ENCODE measurements at places on chromosomes 3 and 15. TPM values are rescaled to one million over a fixed set of nuclear protein-coding genes. Genes with fewer than 3 reads are reported as not detected.

- no peak overlapping the region for H3K4me3 ChIP-seq
- H3K36me3 ChIP-seq = no peaks in the 10 kb centered on the region
- DNase-seq = no peak
Measured at GRCh38 chr15:80709542-80709941, 14.4 kb downstream of the ABHD17C start.

DNA sequence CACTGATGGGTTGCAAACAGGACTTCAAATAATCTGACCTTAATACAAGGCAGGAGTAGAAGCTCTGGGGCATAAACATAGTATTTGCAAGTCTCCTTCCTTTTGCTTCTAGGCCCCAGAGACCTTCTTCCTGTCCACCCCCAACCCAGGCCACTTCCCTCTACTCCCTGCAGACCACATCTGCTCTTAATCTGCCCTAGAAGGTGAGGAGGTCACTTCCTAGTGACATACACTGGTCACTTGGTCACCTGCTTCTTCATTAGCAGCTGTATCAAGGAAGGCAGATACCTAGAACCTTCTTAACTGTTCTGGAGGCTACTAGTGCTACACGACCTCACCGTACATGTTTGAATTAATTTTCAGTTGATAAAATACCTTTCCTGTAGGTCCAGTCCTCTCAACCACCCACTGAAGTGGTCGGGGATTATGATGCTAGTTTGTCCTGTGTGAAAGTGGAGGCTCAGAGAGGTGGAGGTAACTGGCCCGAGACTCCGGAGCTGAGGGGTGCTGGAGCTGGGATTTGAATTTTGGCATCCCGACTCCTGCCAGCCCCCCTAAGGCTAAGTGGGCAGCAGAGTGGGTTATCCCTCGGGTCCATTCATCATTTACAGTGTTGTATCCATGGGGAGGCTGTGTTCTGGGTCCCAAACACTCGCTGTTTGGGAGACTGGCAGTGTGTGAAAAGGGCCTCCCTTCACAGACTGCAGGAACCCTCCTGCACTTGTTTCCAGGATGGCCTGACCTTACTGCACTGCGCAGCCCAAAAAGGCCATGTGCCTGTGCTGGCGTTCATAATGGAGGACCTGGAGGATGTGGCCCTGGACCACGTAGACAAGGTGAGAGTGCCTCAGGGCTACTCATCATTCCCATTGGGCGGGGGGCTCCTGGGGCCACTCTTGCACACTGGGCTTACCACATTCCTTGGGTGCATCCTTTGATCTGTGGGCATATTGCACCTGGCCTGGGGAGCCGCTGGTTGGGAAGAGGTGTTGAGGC lies 13.9 kb downstream of the ANKDD1A start:
- no peaks in the 10 kb centered on the region for H3K36me3 ChIP-seq
- no peak overlapping the region for H3K27ac ChIP-seq
- DNase-seq = no peak
- no peaks in the 10 kb centered on the region for H3K27me3 ChIP-seq
- no peak overlapping the region for H3K4me3 ChIP-seq

DNA sequence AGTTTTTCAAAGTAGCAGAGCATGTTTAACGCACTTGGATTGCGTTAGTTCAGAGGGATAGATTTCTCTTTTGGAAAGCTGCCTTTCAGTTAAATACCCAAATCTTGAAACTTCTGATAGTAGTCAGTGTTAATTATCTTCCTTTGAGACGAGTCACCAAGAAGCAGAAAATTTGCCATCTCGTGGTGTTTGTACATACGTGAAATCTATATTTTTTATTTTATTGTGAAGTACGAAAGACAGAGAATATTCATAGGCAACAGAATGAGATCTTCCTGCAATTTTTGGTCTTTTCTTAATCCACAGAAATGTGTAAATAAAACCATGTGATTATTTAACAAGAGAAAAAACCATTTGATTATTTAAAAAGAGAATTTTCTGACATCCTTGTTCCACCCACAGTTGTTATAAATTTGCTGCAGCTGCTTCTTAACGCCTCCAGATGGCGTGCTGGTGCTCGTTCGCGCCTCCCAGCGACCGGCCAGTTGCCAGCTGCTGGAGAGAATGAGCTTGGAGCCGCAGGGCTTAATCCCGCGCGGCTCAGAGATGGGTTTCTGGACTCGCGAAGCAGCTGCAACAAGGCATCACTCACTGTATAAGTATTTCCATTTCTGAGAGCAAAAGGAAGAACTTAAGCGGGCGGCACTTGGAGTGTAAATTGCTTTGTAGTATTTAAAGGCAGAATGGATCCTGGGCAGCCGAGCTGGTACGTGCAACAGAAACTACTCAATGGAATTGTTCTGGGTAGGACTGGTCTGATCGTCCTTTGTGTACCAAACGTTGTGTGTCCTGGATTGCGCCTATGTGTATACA lies 10.5 kb upstream of the SLITRK3 start:
- no peaks in the 10 kb centered on the region for H3K36me3 ChIP-seq
- peaks cover 31% of the 10 kb centered on the region for H3K27me3 ChIP-seq
- no peak overlapping the region for H3K27ac ChIP-seq
- peak; percentile 66 for DNase-seq

GRCh38 chr3:50354850-50355249 lies 4.2 kb downstream of the CYB561D2 start:
- peaks cover 86% of the 10 kb centered on the region for H3K4me1 ChIP-seq
- no peak overlapping the region for H3K4me3 ChIP-seq
- peaks cover 53% of the 10 kb centered on the region for H3K36me3 ChIP-seq

GRCh38 chr3:42755681-42756578 lies 17.1 kb downstream of the CCDC13 start:
- DNase-seq = no peak
- no peaks in the 10 kb centered on the region for H3K27me3 ChIP-seq
- H3K4me3 ChIP-seq = no peak overlapping the region
- H3K27ac ChIP-seq = no peak overlapping the region
- no peaks in the 10 kb centered on the region for H3K36me3 ChIP-seq

DNA sequence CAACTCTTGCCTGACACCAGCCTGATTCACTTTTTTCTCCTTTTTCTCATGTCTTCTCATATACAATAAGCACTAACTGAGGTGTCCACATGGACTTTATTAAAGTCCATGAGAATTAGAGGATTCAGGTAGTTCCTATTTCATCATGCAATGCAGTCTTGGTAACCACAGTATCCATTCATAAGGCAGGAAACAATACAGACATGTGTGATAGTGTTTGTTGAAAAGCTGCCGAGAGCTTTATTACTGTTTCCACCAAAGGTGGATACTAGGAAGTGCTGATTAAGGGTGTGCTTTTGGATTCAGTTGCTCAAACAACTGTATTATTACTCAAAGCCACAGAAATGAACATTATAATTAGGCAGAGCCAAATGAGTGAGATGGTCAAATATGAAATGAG lies 5.3 kb downstream of the CASR start:
- H3K4me3 ChIP-seq = no peak overlapping the region
- H3K27ac ChIP-seq = no peak overlapping the region
- peaks cover 69% of the 10 kb centered on the region for H3K27me3 ChIP-seq
- no peak for DNase-seq
- no peaks in the 10 kb centered on the region for H3K36me3 ChIP-seq

DNA sequence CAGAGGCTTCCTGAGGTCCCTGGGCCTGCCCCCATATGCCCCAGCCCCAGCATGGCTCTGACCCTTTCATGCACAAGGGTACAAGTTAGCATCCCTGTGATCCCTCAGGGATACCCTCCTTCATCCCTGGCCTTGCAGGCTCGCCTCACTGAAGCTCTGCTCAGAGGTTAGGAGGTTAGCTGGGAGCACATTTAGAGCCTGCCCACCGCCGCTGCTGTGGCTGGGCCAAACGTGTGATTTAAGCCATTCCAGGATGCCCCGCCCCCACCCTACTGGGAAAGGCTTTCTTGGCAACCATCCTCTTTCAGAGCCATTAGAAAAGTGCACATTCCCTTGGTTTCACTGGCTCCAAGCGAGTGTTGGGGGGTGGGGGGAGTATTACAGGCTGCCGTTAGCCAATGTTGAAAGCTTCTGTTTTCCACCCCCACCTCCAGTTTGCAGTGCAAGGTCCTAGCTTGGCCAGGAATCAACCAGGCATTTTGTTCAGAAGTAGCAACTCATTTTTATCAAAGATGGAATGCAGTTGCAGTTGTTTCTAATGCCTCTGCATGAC lies 6.3 kb upstream of the HES1 start:
- no peak overlapping the region for H3K27ac ChIP-seq
- peak; percentile 22 for DNase-seq
- peaks cover 39% of the 10 kb centered on the region for H3K4me1 ChIP-seq

DNA sequence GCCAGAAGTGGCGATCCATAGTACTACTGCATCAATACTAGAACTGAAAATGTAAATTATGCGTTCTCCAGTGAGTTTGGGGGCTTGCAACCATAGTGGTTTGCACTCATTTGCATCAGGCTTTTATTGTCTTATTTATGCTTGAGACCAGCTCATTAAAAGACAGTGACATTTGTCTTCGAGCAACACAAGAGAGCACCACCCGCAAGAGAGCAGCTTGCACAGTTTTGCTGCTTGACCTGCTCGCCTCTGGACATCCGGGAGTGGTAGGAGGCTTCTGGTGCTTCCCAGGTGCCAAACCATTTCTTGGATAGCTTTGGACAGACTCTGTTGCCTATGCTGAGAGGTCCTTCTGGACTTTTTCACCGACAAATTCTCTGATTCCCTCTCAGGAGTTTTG lies 294.6 kb downstream of the MEX3B start:
- peaks cover 25% of the 10 kb centered on the region for H3K27me3 ChIP-seq
- H3K36me3 ChIP-seq = no peaks in the 10 kb centered on the region
- H3K4me1 ChIP-seq = peaks cover 33% of the 10 kb centered on the region
- DNase-seq = no peak
- no peak overlapping the region for H3K4me3 ChIP-seq
- no peak overlapping the region for H3K27ac ChIP-seq

DNA sequence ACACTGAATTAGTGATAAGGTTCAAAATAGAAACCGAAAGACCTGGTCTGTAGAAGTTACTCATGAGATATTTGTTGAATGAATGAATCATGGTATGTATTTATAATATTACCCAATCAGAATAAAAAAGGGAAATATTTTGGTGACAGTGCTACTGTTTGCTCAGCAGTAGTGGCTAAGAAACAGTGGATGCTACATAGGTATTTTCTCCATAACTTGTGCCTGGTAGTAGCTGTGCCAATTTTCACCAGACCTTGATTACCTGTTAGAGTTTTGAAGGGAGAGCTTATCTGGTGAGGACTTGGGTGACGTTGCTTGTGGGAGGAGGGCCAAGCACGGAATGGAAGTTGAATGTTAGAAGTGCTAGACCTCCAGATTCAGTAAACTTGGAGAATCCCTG lies 14.3 kb downstream of the LIMD1 start:
- peaks cover 100% of the 10 kb centered on the region for H3K4me1 ChIP-seq
- H3K4me3 ChIP-seq = no peak overlapping the region
- H3K27ac ChIP-seq = peak overlapping the region; percentile 93
- H3K36me3 ChIP-seq = peaks cover 8% of the 10 kb centered on the region
- no peaks in the 10 kb centered on the region for H3K27me3 ChIP-seq

- H3K4me3 ChIP-seq = peak overlapping the region; percentile 47
- no peaks in the 10 kb centered on the region for H3K36me3 ChIP-seq
- DNase-seq = no peak
- peak overlapping the region; percentile 99 for H3K27ac ChIP-seq
- peaks cover 100% of the 10 kb centered on the region for H3K4me1 ChIP-seq
Measured at GRCh38 chr3:152279479-152279878, 10.8 kb downstream of the MBNL1 start.

GRCh38 chr3:75395580-75396315 lies 268.4 kb upstream of the FRG2C start:
- peaks cover 21% of the 10 kb centered on the region for H3K4me1 ChIP-seq
- peak overlapping the region; percentile 39 for H3K4me3 ChIP-seq
- H3K27me3 ChIP-seq = peaks cover 14% of the 10 kb centered on the region
- H3K36me3 ChIP-seq = no peaks in the 10 kb centered on the region
- H3K27ac ChIP-seq = no peak overlapping the region

DNA sequence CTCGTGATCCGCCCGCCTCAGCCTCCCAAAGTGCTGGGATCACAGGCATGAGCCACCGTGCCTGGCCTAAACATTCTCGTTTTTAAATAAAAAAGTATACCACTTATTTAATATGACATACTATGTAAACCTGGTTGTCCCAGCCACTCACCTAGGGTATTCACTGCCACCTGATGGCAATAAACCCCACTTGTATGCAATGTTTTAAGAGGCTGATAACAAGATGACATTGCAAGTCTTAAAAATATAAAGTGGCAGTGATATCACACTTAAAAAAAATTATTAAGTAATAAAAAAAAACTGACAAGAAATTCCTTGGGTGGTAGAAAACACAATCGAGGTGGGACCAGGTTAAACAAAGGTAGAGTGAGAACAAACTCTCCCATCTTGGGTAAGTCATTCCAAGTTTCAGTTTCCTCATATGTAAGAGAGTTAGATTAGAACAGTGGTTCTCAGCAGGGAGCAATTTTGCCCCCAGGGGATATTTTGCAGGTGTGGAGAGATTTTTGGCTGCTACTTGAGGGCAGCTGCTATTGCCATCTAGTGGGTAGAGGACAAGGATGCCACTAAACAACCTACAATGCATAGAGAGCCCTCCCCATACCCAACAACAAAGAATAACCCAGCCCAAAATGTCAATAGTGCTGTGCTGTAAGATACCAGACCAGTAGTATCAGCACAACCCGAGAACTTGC lies 14.5 kb downstream of the ARF4 start:
- H3K36me3 ChIP-seq = peaks cover 56% of the 10 kb centered on the region
- H3K27ac ChIP-seq = no peak overlapping the region
- H3K4me1 ChIP-seq = peaks cover 53% of the 10 kb centered on the region
- H3K27me3 ChIP-seq = no peaks in the 10 kb centered on the region
- no peak overlapping the region for H3K4me3 ChIP-seq

DNA sequence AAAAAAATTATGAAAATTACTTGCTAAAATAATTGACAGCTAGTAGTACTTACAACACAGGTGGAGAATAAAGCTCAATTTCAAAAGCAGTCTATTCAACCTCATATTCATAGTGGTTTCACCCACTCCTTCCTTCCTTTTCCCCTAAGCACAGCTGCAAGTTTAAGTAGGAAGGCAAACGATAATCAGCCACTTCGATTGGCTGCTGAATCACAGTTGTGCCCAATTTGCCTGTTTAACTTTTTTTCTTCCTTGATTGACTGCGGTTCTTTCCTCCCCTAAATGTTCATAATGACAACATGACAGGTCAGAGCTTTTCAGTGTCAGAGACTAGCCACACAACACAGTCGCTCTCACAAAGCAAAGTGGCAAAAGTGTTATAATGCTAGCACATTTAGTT lies 468.0 kb upstream of the GBE1 start:
- H3K27me3 ChIP-seq = no peaks in the 10 kb centered on the region
- H3K4me3 ChIP-seq = peak overlapping the region; percentile 33

GRCh38 chr3:100264242-100264641 lies 3.5 kb downstream of the TBC1D23 start:
- no peaks in the 10 kb centered on the region for H3K27me3 ChIP-seq
- no peak for DNase-seq

GRCh38 chr3:184307915-184308314 lies 6.5 kb upstream of the EIF4G1 start:
- H3K4me3 ChIP-seq = no peak overlapping the region
- no peaks in the 10 kb centered on the region for H3K4me1 ChIP-seq
- H3K27me3 ChIP-seq = no peaks in the 10 kb centered on the region
- no peak for DNase-seq
- H3K36me3 ChIP-seq = peaks cover 64% of the 10 kb centered on the region

CBLB gene
- 46.7 TPM for total RNA-seq

DNAJA4 gene
- total RNA-seq = 115 TPM

CRTC3 gene
- total RNA-seq = 24.1 TPM

GABRR3 gene
- not detected for total RNA-seq

NTRK3 gene
- 1.6 TPM for total RNA-seq

SERPINI2 gene
- total RNA-seq = 0.41 TPM

LMCD1 gene
- total RNA-seq = 72.9 TPM

LYZL4 gene
- not detected for total RNA-seq

CCDC33 gene
- total RNA-seq = 0.11 TPM

Measured in left ventricle myocardium inferior (tissue), 1 donor.